ENCODE measurements at places on chromosomes 11 and 22.

DNA sequence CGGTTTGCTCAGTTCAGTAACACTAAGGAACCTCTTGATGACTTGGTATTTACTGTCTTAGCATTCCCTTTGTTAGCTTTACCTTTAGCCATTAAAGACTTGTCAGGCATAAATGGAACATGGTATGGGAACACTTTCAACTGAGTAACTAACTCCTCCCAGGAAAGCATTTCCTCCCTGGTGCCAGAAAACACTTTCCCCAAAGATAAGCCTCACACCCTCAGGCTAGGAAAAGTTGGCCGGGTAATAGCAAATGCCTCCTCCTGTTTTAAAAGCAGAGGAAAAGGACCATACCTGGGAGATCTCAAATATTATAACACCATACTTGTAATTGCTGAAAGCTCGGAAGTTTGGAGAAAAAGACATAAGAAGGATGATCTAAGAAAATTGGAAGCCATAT is 12.0 kb downstream of the KCNJ11 start:
- DNase-seq: no peak

DNA sequence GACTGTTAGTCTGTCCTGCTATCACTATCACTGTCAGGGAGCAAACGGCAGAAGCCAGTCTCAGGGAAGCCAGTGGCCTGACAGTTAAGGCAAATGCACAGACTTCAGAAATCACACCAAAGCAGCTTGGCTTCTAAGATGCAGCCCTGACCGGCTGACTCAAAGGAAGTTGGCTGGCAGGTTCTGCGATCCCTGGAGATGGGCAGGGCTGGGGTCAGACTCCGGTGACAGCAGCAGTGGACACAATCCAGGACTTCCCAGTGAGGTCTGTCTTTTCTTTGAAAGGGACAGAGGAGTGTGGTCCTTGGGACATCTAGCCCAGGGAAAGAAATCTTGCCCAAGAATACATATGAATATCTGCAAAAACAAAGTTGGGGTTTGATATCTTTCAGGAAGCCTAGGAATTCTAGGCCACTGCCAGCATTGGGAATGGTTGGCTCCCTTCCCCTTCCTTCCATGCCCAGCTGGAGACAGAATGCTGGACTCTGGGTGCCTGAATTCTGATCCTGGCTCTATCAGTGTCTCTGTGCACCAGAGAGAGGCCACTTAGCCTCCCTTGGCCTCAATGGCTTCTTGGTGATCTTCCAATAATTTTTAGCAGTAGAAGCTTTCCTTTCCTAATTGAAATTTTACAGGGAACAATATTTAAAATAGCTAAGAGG is 108.9 kb downstream of the KIRREL3 start:
- DNase-seq: no peak

- DNase-seq: no peak
These were observed 8.0 kb downstream of the MYO7A start for GRCh38 chr11:77136074-77136473.

DNA sequence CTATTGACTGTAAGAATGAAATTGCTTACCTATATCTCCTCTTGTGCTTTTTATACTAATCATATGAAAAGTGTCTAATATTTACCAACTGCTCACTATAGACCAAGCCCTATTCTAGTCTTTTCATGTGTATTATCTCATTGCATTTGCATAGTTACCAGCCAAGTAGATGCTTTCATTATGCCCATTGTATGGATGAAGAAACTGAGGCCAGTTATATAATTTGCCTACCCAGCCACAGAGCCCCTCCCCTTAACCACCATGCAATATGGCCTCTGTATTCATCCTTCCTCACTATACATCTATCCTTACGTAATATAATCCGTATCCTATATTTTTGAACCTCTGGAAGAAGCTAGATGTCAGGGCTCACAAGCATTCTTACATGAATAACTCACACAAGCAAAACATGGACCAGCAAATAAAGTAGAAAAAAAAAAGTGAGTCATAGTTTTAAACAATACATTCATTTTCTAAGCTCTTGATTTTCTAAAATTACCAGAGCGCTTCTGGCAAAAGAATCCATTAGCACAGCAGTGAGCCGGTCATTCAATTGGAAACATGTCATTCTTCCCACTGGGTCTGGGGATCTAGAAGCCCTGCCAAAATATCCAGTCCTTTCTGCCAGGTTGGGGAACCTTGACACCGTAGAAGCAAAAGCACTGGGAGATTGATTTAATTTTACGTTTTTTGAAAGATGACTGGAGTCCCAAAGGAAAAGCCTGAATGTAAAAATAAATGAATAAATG is 80.0 kb downstream of the C11orf91 start:
- DNase-seq: no peak

DNA sequence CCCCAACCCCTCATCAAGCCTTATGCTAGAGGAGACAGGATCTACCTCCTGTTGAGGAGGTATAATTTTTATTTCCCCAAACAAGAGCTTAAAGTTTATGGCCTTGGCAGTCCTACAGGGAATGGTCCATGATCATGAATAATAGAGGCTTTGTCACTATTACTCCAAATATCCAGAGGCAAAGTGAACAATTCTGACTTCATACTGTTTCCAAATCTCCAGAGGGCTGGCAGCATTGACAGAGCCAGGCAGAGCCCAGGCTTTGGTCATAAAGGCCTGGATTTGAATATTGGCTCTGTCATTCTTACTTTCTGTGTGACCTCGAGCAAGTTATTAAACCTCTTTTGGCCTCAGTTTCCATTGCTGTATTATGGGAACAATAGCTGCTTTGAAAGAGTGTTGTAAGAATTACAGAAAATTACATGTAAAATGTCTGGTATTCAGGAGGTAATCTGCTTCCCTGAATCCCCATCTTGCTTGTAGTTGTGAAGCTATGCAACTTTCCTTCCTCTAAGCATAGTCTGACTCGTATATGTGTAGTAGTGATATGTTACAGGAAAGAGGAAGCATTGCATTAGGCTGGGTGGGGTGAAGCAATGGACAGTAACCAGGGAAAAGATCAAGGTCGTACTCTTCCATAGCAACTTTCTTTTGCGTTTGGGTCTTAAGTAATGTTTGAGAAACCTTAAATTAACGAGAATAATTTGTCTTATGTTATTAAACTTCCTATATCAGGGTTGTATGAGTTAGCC is 88.8 kb downstream of the CD44 start:
- DNase-seq: no peak

GRCh38 chr22:44089717-44090570 is 65.8 kb downstream of the PARVB start:
- DNase-seq: no peak

GRCh38 chr11:93289782-93290463 is 40.6 kb upstream of the DEUP1 start:
- DNase-seq: no peak

All from activated naive CD4-positive, alpha-beta T cell treated with anti-CD3 and anti-CD28 coated beads, Interleukin-2, amount 50 U/mL, for 16 hours (primary cell).